ENCODE measurements at places on chromosomes 12 and 14. TPM values are rescaled to one million over a fixed set of nuclear protein-coding genes. Genes with fewer than 3 reads are reported as not detected.

CPNE6 gene
- 0.24 TPM for polyA plus RNA-seq

GRCh38 chr12:86663173-86663572, 407.0 kb upstream of the MGAT4C start:
- DNase-seq, result no peak

DNA sequence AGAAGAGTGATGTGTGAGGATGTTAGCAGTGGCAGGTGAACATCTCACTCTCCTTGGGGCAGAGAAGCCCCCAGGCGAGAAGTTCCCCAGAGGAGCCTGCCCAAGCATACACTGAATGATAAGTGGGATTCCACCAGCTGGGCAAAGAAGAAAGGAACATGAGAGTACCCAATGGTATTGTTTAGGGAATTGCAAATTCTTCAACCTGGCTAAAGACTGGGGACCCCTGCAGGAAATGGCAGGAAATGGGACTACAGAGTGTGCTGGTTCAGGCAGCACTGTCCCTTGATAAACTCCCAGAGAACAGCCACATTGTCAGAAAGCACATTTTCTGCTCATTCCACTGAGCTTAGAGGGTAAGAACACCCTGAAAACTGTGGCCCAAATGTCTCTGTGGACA, 121.3 kb downstream of the RPS29 start:
- no peak for DNase-seq

GRCh38 chr12:75345531-75345930, 11.1 kb downstream of the GLIPR1L1 start:
- DNase-seq, result no peak

DNA sequence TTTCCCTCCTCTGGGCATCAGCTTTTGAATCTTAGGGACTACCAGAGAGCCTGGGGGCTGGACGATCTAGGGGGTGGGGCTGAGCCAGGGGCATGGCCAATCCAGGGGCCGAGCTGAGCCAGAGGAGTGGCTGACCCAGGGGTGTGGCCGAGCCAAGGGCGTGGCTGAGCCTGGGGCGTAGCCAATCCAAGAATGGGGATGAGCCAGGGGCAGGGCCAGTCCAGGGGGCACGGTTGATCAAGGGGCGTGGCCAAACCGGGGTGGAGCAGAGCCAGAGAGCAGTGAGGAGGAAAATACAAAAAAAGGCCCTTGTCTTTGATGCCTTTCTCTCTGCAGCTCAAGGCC, 219.3 kb upstream of the NOS1 start:
- no peak for DNase-seq

AGAP2 gene
- polyA plus RNA-seq, result 0.93 TPM

GRCh38 chr12:108583991-108584390, 13.9 kb downstream of the TMEM119 start:
- DNase-seq, result no peak

FAM186B gene
- 0.93 TPM for polyA plus RNA-seq

DNA sequence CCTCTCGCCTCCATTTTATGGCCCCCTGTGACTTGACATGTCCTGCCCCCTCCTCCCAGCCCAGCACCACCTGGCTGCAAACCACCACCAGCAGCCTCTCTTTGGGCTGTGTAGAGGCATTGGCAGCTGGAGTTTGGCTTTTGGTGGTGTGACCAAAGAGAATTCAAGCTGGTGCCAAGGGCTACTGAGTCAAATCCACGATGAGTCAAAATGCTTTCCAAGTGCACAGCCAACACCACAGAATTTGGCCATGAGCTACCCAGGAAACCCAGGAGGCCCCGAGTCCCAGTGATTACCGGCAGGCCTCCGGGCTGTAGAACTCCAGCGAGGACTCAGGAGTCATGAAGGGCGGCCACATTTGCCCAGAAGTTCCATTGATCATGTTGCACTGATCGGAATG, 53.8 kb downstream of the SCARB1 start:
- DNase-seq, result no peak

LHX5 gene
- polyA plus RNA-seq, result not detected

DNA sequence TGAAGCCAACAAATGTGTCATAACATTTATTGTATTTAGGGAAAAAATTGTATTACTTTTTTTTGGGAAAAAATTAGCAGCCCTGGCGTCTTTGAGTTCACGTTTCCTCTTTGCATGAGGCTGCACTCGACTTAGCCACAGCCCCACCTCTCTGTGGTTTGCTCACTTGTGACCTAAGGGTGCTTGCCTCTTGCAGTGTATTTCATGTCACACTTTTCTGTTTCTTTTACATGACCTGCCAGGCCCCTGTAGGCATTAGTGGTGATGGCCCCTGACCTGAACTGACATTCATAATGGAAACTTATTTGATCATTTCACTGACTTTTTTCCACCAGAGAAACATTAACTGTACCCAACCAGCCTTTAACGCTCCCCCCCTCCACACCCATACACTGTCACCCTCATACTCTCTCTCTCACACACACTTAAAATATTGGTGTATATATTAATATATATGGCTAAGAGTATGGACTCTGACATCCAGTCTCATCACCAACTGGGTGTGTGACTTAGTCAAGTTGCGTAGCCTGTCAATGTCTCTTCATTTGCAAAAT, 122.9 kb downstream of the PRKCH start:
- no peak for DNase-seq

DNA sequence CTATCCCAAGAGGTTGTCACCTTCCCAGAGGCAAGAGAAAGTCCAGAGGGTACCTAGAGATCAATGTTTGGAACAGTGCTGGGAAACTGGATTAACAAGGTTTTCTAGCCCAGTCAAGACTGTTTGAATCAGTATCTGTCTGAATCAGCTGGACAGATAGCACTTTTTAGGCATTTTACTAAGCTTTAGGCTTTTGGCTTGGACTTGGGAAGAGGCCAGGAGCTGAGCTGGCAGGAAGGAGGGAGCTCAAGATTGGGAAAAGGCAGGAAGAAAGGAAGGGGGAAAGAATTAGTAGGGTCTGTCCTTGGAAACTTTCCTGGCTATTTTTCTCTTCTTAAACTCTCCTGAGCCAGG, 8.3 kb downstream of the IKZF4 start:
- no peak for DNase-seq

RESF1 gene
- 50.7 TPM for polyA plus RNA-seq

DNA sequence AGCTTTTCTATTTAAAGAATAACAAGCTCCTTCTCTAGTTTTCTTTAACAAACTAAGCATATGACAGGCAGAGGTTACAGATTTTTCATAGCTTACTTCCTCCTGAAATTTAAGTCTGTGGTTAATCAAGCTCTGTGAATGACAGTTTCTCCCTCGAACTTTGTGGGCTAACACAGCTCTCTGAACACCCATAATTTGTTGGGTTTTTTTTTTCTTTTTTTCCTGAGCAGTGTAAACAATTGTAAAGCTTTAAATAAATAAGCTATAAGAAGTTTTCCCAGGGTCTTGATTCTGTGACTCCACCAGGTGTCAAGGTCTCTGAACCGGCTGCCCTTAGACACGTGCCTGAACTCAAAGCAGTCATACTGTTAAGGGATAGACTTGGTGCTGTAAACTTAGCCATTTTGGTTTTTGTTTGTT, 128.1 kb upstream of the AMIGO2 start:
- no peak for DNase-seq

CMA1 gene
- not detected for polyA plus RNA-seq

DNA sequence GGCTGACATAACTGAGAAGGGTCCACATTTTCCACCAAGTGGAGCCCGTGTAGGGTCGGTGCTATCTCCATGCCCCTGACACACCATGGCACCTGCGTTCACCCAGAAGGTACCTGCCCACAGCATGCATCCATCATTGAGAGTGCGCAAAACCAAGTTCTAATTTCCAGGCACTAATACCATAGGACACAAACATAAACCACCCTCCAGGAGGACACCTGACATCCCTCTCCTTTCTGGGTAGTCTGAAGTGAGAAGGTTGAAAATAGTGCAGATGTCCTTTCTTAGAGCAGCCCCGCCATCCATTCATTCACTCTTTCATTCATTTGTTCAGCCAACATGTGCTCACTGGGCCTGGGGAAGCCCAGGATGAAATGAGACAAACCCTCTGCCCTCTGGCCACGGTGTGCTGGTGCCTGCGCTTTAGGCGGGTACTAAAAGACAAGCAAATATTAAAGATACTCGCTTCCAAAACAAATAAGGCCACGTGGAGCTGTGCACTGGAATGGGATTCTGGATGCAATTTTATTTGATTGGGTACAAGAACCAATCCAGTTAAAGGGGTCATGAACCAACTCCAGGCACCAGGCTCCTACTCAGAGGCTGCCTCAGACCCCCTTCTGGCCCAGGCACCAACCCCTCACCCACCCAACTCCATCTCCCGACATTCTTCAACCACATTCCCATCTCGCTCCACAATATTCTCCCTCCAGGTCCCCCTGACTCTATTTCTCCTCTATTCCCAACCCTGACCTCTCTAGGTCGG, 1.2 kb downstream of the TTC7B start:
- DNase-seq, result no peak

GRCh38 chr12:100758083-100758482, 36.5 kb upstream of the ANO4 start:
- DNase-seq, result no peak

TSHR gene
- 0.10 TPM for polyA plus RNA-seq
